HL-60 (cell line): ENCODE measurements at places on chromosomes 2 and 18.

DNA sequence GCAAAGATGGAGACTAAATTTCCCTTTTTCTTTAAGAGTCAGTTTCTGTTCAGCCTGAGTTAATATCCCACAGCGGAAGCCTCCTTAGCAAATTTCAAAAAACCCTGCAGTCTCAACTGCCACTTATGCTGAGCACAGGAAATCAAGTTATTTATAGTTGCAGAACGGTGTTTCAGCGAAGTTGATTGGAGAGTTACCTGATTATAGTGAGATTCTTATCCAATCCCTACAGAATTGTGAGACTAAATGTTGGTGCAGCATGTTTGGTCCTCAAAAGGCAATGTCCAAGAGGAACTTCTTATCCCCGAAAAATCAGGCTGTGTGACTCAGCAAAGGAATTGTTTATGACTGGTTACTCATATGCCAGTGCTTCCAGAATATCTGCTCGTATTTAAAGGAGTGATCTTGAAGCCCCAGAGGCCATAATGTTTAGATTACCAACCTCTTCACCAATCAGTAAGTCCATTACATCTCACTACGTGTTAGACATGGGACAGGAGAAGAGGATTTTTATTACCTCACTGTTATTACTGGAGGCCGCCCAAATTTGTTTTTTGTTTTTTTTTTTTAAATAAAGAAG, 67.9 kb downstream of the LRRFIP1 start:
- DNase-seq: peak; percentile 67

GRCh38 chr2:223737207-223737606, 100.2 kb downstream of the AP1S3 start:
- DNase-seq: no peak

DNA sequence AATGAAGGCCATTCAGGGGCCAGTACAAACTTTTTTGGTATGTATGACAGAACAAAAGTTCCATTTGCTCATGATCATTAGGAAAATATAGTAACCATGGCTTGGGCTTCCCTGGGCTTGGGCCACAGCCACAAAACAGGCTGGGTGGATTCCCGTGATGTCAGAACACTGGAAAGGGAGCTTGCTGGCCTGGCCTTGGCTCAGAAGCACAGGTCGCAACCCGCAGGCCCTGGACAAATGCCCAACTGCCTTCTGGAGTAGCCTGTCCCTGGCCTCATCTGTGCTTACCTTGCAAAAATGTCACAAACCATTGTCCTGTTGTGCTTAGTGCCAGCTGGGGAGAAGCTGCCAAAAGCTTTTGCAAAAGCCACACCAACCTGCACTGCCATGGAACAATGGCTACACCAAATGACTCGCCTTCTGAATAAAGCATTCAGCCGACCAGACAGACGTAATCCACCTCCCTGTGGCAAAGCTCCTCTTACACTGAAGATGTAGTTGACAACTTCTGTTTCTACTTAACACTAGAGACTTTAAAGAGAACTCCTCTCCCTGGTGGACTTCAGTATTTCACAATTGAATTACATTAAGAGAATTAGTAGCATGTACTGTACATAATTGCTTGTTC, 125.5 kb downstream of the ANKRD44 start:
- no peak for DNase-seq

GRCh38 chr2:31475692-31476091, 61.1 kb upstream of the XDH start:
- no peak for DNase-seq

DNA sequence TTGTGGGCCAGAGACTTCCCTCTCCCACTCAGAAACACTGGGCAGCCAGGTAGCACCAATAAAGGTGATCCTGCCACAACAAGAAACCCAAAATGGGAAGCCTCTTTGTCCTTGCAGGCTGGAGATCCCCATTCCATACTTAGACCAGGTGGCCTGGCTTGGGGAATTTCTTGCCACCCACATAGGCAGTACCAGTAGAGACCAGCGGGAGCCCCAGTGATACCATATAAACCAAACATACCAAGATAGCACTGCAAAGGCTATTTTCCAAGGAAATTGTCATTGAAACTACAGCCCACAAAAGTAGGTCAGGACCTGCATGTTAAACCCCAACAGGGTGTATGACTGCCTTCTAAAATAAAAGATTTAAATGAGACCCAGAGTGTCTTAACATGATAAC, 171.6 kb downstream of the DIS3L2 start:
- no peak for DNase-seq

DNA sequence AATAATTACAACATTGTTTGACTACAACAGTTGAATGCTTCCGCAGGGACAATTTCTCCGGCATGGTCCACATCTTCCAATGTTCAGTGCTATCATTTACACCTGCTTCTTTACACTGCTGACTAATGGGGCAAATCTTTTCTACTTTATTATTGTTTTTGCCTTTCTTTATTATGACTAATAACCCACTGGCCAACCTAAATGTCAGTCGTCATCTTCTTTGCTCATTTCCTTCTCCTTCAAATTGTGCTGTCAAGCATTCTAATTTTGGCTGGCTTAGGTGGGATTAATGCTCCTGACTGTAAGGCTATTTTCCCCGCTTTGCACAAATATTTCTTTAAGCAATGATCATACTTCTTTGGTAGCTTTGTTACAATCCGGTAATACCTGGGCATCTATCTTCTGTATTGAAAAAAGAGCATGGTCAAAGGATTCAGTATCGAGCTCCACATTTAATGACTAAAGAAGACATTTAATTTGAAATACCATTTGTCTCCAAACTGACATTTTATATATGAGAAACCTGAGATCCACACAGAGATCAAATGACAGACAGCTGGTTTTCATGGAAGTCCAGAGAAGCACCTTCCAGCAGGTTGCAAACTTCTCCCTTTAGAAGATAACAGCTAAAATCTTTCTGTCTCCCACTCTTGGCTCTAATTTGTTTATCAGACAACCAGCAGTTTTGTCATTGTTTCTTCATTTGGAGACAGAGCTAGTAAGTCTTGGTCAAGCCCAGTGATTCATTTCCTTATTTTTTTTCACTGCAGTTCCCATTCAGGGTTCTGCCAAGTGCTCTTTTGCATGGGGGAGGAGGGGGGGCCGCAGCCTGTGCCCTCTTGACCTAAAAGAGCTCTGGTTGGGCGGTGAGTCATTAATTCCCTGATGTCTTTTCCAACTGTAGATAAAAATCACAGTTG, 132.9 kb downstream of the SOCS6 start:
- peak; percentile 67 for DNase-seq
